NCI-H1694 treated with DMSO at 0.1 percent for 48 hours (cell line): ENCODE measurements at places on chromosomes 12 and 14.
A peak's percentile ranks its signal among the peaks of the same experiment; 100 is the strongest.

- no peak for DNase-seq
Observed at GRCh38 chr12:27338473-27338872, 5.8 kb downstream of the BMAL2 start.

GRCh38 chr12:120404271-120404670 is 33.6 kb upstream of the COX6A1 start:
- DNase-seq = no peak

DNA sequence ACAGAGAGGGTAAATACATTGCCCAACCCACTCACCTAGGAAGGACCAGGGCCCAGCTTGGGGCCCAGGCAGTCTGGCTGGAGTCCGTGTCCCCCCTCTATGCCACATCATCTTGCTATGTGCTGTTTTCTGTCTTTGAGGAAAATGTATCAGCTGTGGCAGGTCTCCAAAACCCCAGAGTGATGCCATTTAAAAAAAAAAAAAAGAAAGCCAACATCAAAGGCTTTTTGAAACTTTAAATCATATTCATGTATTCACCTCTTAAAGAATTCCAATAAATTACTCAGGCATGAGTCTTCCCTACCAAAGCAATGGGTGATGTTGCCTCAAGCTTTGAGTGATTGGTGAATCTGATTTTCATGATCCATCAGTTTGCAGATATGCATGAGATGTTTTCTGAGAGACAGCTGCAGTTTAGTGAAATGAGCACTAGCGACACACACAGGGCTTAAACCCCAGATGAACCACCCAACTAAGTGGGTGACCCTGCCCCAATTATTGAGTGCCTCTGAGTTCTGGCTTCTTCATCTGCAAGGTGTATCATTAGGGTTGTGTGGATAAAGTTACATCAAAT is 6.1 kb downstream of the KRT81 start:
- DNase-seq = no peak

GRCh38 chr14:38122241-38122640 is 85.5 kb upstream of the SSTR1 start:
- no peak for DNase-seq

DNA sequence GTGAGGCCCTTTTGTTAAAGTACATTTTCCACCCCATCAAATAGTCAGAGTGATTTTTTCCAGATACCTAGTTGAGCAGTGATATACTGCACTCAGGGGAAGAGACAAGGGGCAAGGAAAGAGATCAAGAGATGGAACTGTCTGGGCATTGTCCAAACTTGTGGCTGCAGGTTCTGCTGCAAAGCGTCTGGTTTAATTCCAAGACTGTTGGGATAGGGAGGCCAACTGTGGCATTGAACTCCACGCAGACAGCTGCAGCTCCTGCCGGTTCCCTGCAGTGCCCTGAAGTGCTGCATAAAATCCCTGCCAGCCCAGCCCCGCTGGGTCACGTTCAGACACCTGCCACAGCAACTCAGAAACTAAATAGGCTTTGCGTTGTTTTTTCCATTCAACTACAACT is 30.5 kb downstream of the RPH3A start:
- DNase-seq = peak; percentile 83

GRCh38 chr14:51225751-51226150 is 14.3 kb upstream of the TMX1 start:
- DNase-seq = no peak

GRCh38 chr12:52672321-52672933 is 7.8 kb downstream of the KRT1 start:
- DNase-seq = no peak

DNA sequence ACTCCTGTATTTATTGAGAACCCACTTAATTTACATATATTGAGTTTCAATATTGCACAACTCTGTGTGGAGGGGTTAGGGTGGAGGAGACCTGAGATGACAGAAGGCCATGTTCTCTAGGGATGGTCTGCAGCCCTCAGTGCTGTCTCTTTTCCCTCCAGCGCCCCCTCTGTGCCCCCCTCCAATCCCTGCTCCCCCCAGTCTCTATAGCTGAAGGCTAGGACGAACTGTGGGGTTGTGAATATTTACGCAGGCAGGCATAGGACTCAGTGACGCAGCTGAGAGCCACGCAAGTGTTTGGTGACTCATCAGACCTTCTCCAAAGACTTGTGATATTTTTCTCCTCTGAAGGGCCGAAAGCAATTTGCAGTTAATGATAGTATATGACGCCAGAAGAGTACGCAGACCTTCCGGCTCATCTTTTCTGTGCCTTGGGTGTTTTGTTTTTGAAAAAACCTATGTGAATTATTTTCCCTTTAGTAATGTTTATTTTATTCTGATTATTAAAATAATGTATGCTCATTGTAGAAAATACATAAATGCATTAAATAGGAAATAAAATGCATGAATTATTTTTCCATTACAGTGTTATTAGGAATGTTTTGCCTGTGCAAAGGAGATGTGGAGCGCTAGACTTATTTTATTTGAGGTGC is 85.3 kb downstream of the SLC25A47 start:
- DNase-seq = no peak

DNA sequence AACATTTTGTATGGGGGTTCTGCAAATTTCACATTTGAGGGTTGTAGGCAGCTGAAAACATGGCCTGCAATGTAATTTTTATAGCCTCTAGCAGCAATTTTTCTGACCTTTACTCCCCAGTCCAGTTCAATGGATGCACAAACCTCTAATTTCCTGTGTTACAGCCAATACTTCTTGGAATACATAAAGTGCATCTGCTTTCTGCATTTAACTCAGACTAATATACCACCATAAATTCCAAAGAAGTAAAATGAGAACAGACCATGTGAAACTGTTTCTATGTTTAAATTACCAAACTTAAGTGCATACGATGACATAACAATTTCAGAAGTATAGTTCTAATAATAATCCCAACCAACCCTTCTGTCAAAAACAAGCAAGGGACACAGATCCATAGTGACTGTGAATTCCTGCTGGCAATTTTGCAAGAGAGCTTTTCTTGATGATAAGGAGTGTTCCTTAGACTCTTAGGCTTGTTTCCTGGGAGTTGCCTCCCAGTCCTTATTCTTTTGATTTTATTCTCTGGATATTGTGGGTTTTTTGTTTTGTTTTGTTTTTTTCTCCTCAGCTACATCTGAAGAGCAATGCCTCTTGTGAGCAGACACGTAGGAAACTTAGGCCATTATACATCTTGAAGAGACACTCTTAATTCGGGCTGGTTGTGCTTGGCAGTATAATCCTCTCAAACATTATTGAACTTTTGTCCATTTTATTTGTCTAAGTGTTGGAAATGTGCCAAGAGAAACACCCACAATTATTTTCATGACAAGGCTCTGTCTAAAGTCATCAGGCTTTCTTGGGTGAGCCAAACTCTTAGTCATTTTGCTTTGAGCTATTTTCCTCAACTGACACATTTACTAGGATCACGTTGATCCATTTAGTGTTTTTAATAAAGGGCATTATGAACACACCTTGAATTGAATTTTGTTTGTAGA is 51.3 kb upstream of the RERGL start:
- DNase-seq = no peak

GRCh38 chr14:99696929-99697328 is 12.8 kb downstream of the CYP46A1 start:
- DNase-seq = no peak
